CD4-positive, CD25-positive, alpha-beta regulatory T cell (primary cell): ENCODE measurements at places on chromosomes 5 and 9. TPM values are rescaled to one million over a fixed set of nuclear protein-coding genes. Genes with fewer than 3 reads are reported as not detected.
A peak's percentile ranks its signal among the peaks of the same experiment; 100 is the strongest.

DNA sequence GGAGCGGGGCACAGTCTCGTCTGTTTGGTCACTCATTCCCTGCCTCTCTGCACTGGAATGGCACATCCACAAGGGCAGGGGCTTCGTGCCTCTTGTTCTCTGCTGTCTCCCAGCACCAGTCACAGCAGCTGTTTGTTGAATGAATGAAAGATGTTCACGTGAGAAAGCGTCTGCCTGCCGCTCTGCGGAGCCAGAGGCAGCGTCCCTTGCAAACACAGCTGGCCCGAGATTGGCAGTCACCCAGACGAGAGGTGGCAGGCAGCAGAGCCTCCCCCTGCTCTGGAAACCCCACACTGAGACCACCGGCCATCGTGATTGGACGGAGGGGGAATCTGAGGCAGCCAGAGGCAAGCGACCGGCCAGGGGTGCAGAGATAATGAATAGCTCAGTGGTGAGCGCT is 6.0 kb upstream of the FAM163B start:
- DNase-seq: no peak

DNA sequence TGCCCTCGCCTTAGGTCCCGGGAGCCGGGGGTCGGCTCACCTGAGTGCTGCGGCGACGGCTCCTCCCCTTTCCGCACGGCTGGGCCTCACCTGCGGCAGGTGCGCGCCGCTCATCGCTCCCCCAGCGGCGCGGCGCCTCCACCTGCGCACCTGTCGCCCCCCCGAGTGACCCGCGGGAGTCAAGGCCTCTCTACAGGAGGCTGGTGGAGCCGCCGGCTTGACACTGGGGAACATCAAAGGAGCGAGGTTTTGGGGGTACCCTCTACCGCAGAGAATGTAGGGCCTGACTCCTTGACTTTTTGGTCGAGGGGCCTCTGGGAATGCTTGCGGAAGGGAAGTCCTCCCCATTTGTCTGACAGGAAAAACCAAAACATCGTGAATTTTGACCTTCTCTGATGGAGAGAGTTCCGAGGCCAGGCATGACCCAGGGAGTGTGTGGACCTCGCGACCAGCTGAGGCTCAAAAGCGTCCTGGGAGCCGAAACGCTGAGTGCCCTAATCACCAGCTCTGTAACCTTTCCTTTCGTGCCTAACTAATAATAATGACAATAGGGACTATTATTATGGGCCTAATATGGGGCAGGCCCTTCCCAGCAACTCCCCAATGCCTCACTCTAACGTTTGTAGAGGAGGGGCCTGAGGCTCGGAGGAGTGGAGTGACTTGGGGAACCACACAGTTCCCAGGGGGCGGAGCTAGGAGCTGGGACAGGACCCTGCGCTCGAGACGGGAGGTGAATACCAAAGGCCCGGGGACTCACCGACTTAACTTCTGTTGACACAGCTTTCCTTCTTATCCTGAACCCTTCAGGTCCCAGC is 714 bp upstream of the IER5L start:
- DNase-seq: no peak

DNA sequence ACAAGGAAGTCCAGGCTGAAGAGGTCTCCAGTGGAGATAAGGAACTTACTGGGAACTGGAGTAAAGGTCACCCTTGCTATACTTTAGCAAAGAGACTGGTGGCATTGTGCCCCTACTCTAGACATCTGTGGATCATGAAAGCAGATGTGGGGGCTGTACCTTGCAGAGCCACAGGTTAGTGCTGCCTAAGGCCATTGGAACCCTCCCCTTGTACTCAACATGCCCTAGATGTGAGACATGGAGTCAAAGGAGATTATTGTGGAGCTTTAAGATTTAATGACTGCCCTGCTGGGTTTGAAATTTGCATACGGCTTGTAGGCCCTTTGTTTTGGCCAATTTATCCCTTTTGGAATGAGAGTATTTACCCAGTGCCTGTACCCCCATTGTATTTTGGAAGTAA is 397.3 kb upstream of the GRIN3A start:
- DNase-seq: no peak

The SEMA5A gene
- 2.8 TPM for total RNA-seq

DNA sequence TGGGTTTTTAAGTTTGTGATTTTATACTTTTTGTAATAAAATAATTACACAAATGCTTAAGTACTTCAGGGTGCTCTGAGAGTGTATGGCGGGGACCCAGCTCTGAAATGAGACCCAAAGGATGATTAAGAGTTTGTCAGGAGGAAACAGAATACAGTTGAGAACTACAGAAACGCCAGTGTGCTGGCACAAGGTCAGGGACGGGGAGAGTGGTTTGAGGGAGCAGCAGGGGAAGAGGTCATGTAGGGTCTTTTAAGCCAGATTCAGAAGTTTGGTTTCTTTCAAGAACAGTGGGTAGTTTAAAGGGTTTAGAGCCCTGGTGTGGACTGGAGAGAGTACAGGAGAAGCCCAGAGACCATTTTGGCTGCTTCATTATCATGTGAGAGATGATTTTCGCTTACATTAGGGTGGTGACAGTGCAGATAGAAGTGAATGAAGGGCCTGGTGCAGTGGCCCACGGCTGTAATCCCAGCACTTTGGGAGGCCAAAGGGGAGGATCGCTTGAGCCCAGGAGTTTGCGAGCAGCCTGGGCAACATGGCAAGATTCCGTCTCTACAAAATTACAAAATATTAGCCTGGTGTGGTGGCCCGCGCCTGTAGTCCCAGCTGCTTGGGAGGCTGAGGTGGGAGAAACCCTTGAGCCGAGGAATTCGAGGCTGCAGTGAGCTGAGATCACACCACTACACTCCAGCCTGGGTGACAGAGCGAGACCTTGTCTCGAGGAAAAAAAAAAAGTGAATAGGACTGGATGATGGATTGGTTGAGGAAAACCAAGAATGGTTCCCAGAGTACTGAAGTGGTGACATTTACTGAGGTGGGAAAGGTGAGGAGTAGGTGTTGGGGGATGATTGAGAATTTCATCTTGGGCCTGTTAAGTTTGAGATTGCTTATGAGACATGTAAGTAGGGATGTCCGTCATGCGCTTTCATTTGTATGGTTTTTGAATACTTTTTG is 1.4 kb upstream of the ETF1 start:
- peak; percentile 25 for DNase-seq

DNA sequence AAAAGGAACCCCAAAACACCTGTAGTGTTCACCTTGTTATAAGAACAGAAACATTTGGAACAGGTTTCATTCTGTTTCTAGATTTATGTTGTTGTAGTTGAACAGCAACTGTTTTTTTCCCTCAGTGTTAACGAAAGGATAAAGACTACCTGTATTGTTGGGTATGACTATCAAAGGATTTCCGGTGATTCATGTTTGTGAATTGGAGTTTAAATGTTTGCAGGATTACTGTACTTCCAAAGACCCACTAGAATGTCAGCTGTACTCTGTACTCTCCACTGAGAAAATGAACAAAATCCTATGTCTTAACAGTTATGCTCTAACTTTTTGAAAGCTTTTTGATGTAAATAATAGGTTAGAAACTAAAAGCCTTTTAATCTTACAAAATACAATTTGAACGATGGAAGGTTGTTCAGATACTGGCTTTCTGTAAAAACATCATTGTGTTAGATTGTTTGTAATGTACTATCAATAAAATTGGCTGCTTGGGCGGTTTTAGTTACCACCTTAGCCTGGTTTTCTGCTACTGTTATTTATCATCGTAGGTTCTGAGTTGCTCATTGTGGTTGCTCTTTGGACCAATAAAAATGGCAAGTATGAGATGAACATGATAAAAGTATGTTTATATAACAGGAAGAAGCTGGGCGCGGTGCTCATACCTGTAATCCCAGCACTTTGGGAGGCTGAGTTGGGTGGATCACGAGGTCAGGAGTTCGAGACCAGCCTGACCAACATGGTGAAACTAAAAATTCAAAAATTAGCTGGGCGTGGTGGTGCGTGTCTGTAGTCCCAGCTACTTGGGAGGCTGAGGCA is 44.1 kb downstream of the DCP2 start:
- DNase-seq: no peak

The DROSHA gene
- 57.6 TPM for total RNA-seq

DNA sequence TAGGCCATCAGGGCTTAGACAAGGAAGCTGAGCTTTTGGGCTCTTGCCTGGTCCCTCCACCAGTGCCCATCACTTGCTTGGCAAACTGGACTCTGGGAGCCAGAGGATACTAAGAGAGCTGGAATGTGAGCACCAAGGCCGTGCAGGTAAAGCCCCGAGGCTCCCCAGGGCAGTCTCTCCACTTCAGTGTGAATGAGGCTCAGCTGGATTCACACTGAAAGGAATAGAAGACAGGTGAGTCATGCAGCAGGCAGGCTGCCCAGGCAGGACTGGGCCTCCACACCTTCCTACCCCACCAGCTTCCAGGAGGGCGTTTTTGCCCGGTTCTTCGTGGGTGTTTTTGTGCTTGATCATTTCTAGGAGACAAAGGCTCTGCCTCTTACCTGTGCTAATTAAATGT is 7.3 kb upstream of the CTSV start:
- DNase-seq: no peak

The GALNT12 gene
- total RNA-seq: 4.7 TPM

GRCh38 chr5:54344653-54345052 is 34.3 kb upstream of the ARL15 start:
- no peak for DNase-seq

GRCh38 chr9:92976431-92976830 is 29.1 kb downstream of the FGD3 start:
- no peak for DNase-seq

The ZFP37 gene
- total RNA-seq: 1.8 TPM

The LCNL1 gene
- not detected for total RNA-seq

GRCh38 chr5:33827018-33827707 is 64.6 kb downstream of the ADAMTS12 start:
- no peak for DNase-seq

- DNase-seq: no peak
Observed at GRCh38 chr9:121744687-121745395, 93.4 kb downstream of the DAB2IP start.

The OR13C5 gene
- total RNA-seq: not detected

The DEPDC1B gene
- 2.0 TPM for total RNA-seq

DNA sequence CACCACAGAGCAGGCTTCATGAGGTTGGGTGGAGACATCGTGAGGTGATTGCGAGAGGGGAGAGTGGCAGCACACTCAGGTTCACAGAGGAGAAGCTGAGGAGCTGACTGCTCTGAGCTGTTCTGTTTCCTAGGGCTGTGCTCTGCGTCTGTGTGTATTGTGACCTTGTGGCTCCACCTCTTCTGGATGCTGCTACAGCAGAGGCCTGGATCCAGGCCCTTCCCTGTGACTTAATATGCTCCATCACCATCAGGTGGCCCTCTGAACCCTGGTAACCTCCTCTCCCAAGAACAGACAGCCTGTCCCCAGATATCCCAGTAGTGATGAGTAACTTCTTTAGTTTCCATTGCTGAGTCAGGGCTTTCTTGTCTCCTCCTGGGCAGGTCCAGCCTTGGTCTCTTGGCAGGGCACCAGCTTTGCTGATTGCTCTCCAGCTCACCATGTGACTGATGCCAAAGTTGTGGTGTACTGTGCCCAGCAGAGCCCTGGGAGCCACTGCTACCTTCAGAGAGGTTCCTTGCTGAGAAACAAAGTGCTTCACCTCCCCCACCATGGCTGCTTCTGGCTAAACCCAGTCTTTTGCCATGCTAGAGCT is 212.8 kb upstream of the CHD1 start:
- DNase-seq: no peak

The PCDHB3 gene
- total RNA-seq: not detected

GRCh38 chr9:128909859-128910258 is 10.9 kb upstream of the PHYHD1 start:
- DNase-seq: no peak

The INVS gene
- 20.5 TPM for total RNA-seq

The LRRC19 gene
- total RNA-seq: not detected

GRCh38 chr9:116190637-116191396 is 37.2 kb downstream of the PAPPA start:
- no peak for DNase-seq

The PTGER4 gene
- 343 TPM for total RNA-seq

The EMB gene
- total RNA-seq: 195 TPM

DNA sequence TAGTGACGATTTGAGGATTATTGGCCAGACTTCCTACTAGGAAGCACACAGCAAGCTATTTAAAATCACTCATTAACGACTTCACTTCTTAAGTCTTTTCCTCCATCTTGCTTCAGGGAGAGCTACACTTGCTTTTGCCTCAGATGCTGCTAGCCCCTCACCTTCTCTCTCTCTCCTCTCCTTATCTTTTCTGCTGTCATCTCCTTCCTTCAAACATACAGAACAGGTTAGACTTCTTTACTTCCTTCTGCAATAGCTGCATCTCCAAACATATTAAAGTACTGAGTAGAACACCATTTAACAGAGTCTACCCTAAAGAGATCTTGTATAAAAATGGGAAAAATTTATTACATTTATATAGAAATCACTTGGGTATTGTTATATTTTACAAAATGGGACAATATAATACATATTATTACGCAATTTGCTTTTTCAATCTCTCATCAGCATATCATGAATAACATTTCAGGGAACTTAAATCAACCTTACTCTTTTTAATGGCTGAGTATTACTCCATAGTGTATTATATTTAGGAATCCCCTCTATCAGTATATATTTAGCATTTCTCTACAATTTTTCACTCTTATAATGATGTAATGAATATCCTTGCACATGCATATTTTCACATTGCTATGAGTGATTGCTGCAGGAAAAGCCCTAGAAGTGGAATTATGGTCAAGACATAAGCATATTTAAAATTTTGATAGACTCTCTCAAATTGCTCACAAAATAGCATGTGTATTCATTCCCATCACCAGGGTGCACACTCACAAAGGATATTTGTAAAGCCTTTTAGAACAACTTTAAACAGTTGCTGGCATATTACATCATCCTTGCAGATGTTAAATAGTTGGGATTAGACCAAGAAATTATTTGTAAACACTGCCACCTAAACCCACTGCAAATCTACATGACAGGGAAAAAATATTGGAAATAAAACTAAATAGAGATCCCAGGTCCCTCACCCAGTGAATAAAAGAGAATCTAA is 164.5 kb upstream of the NFIB start:
- no peak for DNase-seq

The OR13C3 gene
- total RNA-seq: not detected

- no peak for DNase-seq
Observed at GRCh38 chr9:83701286-83701685, 6.5 kb downstream of the UBQLN1 start.

DNA sequence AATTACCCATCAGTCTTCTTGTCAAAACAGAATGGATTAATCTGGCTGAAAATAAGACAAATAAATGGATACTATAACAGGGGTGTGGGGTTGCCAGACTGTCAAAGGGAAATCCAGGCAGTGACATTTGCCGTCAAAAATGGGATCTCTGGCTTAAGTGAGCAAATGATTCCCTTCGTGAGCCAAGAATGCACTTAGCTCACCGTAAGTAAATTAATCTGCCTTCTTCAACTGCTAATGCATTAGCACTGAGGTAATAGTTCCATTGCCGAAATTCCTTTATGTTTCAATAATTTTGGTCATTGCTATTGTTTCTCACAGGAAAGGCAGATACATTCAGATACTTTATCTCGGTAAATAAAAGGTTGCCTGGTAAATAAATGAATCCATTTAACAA is 377.8 kb downstream of the KIAA0825 start:
- no peak for DNase-seq

GRCh38 chr9:118650417-118650816 is 718.8 kb downstream of the BRINP1 start:
- DNase-seq: no peak

The SHISAL2B gene
- not detected for total RNA-seq

- no peak for DNase-seq
Observed at GRCh38 chr9:92610470-92611420, 59.2 kb downstream of the IPPK start.
